ENCODE measurements at places on chromosomes 3 and 15.

GRCh38 chr15:63809452-63809851, 24.3 kb downstream of the HERC1 start:
- DNase-seq, result no peak

- no peak for DNase-seq
Measured at GRCh38 chr15:52288986-52289385, 6.6 kb downstream of the MYO5C start.

DNA sequence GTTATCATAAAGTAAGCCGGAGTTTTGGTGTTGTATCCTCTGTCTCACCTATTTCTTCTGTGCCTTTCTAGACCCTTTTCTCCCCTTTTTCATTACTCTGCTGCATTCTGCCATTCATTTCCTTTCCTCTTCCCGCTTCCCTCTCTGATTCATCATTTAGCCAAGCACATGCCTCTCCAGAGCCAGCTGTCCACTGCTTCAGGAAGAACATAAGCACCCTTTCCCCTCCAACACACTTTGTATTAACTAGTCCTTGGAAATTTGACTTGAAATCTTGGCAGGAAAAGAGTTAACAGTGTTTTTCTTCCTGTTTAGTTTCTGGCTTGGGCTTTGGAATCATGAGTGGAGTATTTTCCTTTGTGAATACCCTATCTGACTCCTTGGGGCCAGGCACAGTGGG, 9.7 kb downstream of the APH1B start:
- DNase-seq, result no peak

- peak; percentile 52 for DNase-seq
Measured at GRCh38 chr3:159458010-159458409, 530.6 kb upstream of the IL12A start.

DNA sequence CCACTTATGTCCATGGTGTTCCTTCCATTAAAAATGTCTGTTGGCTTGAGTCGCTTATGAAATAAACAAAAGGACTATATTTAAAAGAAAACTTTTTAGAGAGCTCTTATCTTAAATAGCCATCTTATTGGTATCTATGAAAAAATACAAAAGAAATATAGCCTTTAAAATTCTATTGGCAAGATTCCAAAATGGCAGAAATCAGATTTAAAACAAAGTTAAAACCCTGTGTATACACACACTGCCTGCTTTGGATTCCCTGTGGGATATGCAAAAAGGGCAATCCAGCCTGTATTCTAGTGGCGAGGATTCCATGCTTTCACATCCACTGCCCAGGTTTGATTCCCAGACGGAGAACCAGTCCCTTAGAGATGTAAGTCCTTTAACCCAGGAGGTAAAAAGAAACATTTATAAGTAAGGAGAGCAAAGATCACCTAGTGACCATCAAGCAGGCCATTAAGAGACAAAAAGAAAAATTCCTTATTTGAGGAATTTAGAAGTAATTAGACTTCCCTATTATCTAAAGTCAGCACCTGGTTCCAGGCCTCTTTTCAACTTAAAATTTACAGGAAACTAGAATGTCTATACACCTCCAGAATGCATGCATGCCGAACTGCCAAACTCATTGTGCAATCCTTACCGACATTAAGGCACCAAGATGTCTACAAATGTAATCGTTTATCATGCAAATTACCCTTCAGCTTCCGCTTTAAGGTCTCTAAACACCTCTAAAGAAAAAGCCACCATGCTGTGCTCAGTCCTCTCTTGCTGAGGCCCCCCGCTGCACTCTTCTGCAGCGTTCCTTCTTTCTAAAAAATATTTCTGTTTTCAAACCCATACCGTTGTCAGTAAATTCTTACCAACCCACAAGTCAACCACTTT, 69.6 kb upstream of the STRIT1 start:
- DNase-seq, result no peak

- peak; percentile 88 for DNase-seq
Measured at GRCh38 chr15:80773122-80773551, 6.0 kb upstream of the CEMIP start.

GRCh38 chr15:31306426-31307269, 20.0 kb upstream of the KLF13 start:
- no peak for DNase-seq

DNA sequence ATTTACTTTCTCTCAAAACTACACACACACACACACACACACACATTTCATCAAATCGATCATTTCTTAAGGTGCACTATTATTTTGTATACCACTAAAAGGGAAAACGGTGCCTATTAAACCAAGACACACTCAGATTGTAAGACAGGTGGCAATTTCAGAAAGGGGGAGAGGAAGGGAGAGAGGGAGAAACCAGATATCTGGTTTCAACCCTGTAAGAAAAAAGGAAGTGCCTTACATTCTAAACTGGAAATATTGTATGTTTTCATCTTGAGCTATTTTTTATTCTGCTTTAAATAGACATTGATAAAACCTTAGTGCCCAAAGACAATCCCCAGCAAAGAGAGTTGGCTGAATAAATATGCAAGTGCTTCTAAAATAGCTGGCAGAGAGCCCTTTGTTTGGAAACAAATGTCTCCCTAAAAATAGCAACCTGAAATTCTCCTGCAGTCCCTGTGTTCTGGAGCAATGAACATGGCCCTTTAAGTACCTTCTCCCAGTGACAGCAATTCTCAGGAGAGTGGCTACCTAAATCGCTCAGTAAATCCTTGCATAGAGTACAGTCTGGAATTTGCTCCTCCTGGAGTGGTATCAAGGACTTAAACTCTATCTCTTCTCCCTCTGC, 85.7 kb downstream of the RARB start:
- DNase-seq, result no peak

- no peak for DNase-seq
Measured at GRCh38 chr15:39690881-39691634, 91.6 kb downstream of the FSIP1 start.

DNA sequence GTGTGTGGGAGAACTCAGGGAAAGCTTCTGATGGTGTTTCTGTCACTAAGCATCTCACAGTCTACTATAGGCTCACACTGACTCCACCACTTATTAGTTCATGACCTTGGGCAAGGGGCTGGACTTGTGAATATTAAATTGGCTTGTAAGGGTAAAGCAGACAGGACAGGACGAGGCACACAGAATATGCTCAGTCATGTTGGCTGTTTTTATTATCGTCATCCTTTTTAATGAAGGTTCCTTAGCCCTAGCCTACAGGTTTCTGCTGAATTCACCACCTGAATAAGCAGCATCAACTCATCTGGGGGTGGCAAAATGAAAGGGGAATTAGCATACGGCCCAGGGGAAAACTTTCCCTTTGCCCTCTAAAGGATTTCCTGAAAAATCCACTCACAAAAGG, 39.6 kb upstream of the LIPC start:
- DNase-seq, result no peak

- DNase-seq, result no peak
Measured at GRCh38 chr3:69433121-69433968, 47.5 kb upstream of the FRMD4B start.

GRCh38 chr15:67164401-67164791, 90.1 kb downstream of the AAGAB start:
- no peak for DNase-seq

GRCh38 chr15:43286074-43286473, 19.3 kb upstream of the TGM5 start:
- no peak for DNase-seq

GRCh38 chr3:172751175-172751704, 714 bp downstream of the ECT2 start:
- DNase-seq, result no peak

- no peak for DNase-seq
Measured at GRCh38 chr3:49720855-49721595, 1.5 kb upstream of the AMIGO3 start.

GRCh38 chr3:7697548-7697947, 804.1 kb upstream of the LMCD1 start:
- no peak for DNase-seq

DNA sequence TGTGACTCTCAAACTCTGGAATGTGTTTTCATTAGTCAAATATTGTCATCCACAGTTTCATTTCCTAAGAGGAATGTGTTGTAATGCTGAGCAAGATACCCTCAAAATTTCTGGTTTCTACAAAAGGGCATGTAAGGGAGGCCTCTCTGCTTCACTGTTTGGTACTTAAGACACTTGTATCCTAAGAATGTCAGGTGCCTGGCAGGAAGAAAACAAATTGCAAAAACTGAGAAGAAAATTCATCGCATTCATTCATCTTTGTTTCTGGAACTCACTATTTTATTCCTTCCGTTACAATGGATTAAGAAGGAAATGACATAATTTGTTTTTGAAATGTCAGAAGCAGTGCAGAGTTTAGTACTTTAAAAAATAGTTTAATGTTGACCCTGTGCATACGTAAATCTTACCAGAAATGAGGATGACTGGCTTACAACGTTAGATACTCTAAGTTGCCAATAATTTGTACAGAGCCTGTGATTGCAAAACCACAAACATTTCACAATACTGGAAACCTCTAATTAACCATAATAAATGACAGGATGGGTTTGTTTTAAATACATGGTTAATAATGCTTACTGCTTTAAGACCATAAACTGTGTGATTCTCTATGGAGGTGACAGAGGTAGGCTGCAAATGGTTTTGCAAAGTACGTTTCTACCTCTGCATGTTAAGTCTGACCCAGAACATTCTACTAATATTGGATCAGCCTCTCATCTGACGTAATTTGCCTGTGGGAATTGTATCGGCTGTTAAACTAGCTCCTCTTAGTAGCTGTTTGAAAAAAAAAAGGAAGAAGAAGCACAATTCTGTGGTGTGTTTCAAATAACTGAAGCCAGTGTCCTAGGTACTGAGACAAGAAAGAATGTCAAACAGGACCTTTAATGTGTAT, 477.8 kb downstream of the RBMS3 start:
- DNase-seq, result peak; percentile 92

GRCh38 chr15:73981761-73982221, 10.3 kb downstream of the STOML1 start:
- DNase-seq, result no peak

DNA sequence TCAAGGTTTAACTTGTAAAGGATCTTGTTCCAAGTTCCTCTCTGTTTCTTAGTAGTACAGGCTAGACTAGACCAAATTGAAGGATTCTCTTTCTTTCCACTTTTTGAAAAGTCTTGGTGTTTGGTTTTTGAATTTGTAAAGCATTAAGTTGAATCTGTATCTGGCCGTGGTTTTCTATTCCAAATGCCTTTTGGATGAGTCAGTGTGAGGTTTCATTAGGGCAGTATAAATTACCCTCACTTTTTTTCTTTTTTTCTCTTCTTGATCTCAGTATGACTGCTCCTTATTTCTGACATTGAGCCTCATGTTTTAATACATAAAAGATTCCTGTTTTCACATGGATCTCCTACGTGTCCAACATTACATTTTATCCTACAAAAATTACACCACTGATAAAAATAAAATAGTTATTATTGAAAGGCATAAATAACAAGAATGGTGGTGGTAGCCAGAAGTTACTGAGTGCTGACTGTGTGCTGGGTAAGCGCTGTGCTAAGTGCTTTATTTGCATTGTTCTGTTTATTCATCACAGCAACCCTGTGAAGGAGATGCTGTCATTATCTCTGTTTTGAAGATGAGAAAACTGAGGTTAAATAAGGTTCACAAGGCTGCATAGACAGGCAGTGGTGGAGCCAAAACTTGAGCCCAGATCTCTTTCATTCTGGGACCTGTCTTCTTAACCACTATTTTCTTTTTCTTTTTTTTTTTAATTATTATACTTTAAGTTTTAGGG, 48.3 kb downstream of the MITF start:
- peak; percentile 75 for DNase-seq

- DNase-seq, result peak; percentile 21
Measured at GRCh38 chr3:47096959-47097358, 67.0 kb downstream of the SETD2 start.

DNA sequence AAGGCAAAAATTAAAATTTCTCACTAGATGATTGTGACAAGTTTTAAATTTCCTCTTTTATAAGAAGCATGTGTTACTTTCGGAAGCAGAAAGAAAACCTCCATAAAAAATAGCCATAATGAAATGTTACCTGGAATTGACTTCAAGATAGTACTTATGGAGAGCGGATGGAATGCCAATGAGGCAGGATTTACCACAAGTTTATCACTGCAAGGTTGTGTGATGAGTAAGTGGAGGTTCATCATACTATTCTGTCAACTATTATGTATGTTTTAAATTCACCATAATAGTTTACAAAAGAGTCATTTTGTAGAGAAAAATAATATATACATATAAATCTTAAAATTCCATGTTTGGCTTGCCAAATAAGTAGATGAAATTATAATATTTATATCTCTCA, 230.3 kb downstream of the SCAPER start:
- no peak for DNase-seq

GRCh38 chr15:100284701-100285100, 57.1 kb downstream of the ADAMTS17 start:
- DNase-seq, result no peak

GRCh38 chr3:178485756-178486155, 50.5 kb upstream of the KCNMB2 start:
- peak; percentile 68 for DNase-seq

DNA sequence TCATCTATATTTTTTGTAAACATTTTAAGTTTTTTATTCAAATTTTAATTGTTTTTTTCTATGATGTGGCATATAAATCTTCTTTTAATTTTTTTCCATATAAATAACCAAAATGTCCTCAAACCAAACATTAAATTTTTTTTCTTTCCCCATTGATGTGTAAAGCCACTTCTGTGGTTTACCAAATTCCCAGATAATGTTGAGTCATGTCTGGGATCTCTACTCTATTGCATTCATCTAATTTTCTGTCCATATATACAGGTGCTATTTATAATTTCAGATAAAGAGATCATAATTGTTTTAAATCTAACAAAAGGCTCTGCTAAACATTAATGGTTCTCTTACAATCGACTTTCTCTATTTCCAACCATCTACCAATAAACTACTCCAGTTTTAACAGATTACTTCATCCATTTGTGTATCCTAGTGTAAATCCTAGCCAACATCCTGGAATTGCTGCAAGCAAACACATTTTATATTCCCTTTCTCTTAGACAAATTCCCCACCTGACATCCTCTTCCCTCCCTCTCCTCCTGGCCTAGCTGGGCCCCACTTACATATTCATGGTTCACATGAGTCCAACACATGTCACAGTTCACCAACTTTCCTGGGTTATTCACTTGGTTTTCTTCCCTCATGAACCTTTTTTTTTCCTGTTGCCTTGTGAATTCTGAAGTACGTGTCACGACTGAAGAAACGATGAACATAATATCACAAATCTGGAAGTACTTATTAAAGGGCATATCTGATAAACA, 368.0 kb upstream of the AGTR1 start:
- no peak for DNase-seq

- DNase-seq, result no peak
Measured at GRCh38 chr3:168061332-168061996, 34.3 kb downstream of the GOLIM4 start.

- no peak for DNase-seq
Measured at GRCh38 chr15:62941699-62942098, 100.8 kb upstream of the TPM1 start.

DNA sequence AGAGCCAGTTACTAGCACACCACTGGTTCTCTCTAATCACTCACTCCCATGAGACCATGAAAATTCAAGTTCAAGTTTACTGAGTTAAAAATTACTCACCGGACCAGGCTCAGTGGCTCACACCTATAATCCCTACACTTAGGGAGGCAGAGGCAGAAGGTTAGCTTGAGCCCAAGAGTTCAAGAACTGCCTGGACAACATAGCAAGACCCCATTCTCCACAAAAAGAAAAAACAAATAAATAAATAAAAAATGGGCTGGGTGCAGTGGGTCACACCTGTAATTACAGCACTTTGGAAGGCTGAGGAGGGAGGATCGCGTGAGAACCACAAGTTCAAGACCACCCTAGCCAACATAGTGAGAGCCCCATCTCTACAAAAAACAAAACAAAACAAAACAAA, 21.2 kb upstream of the CILP start:
- DNase-seq, result no peak

GRCh38 chr15:67208396-67208795, 46.1 kb downstream of the AAGAB start:
- DNase-seq, result no peak
